Bone marrow (tissue), 2 donors: ENCODE measurements at places on chromosomes 7 and 10.

- DNase-seq, result no peak
These were observed 714.1 kb downstream of the AUTS2 start for GRCh38 chr7:70312336-70312735.

DNA sequence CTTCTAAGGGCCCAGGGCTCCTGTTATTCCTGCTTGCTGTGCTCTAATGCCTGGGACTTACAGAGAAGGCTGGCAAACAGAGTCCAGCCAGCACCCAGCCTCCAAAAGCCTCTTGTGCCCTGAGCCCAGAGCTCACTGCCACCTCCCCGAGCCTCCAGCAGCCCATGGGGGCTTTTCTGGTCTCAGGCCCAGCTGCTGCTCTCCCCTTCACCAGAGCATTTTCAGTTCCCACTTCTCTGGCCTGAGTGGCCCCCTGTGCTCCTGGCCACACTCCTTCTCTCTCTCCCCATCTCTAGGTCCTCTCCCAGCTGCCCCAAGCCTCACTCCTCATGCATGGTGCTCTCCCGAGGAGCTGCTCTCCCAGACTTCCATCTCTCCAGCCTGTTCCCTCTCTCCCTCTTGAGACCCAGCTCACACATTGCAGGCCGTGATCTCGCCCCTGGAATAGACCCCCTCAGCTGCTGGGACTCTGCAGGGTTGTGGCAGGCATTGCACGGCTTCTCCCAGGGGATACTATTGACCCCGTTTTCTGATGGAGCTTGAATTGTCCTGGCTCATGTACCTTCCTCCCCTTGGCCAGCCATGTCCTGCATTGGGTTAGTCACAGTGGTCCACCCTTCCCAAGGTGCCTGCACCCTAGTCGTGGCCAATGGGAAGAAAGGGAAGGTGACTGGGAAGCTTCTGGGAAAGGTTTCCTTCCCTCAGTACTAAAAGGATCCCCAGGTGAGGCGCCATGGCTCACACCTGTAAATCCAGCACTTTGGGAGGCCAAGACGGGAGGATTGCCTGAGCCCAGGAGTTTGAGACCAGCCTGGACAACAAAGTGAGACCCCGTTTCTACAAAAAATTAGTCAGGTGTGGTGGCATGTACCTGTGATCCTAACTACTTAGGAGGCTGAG lies 9.0 kb upstream of the RASSF4 start:
- no peak for DNase-seq

GRCh38 chr10:57628592-57629284 lies 639.0 kb downstream of the IPMK start:
- no peak for DNase-seq

- DNase-seq, result no peak
These were observed 20.0 kb downstream of the GSDME start for GRCh38 chr7:24737281-24737680.

DNA sequence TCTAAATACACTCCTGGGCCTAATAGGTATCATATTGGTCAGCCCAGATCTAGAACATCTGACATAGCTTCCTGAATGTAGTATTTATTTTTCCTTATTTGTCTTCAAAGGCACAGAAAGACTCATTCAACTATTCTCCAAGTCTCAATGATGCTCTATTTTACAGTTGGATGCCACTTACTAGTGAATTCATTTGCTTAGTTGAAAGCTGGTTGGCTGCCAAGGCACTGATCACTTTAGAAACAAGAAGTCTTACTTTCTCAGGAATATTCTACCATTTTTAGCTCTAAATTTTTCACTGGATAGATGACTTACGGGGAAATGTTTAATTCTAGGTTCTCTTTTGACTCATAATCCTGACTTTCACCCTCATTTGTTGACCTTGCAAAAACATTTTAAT lies 863.4 kb downstream of the SORCS1 start:
- DNase-seq, result no peak

DNA sequence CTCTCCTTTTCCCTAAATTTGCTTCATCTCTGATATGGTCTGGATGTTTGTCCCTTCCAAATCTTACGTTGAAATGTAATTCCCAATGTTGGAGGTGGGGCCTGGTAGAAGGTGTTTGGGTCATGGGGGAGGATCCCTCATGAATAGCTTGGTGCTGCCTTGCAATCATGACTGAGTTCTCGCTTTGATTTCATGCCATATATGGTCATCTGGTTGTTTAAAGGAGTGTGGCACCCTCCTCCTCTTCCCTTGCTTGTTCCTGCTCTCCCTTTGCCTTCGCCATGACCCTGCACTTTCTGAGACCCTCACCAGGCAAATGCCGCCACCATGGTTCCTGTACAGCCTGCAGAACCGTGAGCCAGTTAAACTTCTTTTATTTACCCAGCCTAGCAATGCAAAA lies 14.5 kb downstream of the NOBOX start:
- DNase-seq, result no peak
